Activated CD8-positive, alpha-beta memory T cell treated with anti-CD3 and anti-CD28 coated beads, Interleukin-2, amount 10 ng/mL, durations not matched to agents 7 days and 5 days (primary cell): ENCODE measurements at places on chromosomes 13 and 19. TPM values are rescaled to one million over a fixed set of nuclear protein-coding genes. Genes with fewer than 3 reads are reported as not detected.

GRCh38 chr19:46935066-46935663 lies 74.4 kb downstream of the ARHGAP35 start:
- DNase-seq = no peak

- DNase-seq = no peak
Observed at GRCh38 chr19:12794971-12795381, 3.7 kb downstream of the JUNB start.

- DNase-seq = no peak
Observed at GRCh38 chr13:50303963-50304721, 288.9 kb downstream of the KCNRG start.

DNA sequence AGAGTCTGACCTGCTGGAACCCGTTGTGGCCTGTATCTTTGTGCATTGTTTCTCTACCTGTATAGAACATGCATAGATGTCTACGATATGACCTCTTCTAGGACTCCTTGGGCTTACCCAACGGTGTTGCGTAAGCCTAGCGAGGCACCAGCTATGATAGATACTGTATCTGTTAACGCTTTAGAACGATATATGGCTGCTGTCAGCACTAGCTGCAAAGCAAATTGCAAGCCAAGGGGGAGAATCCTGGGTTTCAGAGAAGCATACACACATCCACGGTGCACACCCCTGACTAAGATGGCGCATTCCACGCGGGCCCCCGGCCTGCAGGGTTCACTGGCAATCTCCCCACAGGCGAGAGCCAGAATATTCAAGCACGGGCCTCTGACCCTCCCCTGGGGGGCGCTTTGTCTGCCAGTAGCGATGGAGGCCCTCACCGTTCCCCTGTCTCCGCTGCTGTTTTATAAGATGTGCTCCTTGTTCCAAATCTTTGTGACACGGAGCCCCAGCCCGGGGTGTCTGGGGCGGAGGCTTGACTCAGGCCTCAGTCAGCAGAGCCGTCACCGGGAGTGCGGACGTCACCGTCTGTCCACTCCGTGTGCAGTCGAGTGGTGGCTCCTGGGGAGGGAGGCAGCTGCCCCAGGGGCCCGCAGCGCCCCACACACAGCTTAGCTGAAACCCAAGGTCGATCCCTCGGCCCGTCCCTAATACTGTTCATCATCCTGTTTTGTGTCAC lies 12.9 kb upstream of the RPS15 start:
- no peak for DNase-seq

- DNase-seq = peak; percentile 9
Observed at GRCh38 chr19:6033744-6034264, 55.9 kb upstream of the RANBP3 start.

GRCh38 chr19:46493236-46494145 lies 2.2 kb downstream of the PNMA8B start:
- no peak for DNase-seq

The CLEC17A gene
- not detected for total RNA-seq

The ADGRE1 gene
- 0.44 TPM for total RNA-seq

DNA sequence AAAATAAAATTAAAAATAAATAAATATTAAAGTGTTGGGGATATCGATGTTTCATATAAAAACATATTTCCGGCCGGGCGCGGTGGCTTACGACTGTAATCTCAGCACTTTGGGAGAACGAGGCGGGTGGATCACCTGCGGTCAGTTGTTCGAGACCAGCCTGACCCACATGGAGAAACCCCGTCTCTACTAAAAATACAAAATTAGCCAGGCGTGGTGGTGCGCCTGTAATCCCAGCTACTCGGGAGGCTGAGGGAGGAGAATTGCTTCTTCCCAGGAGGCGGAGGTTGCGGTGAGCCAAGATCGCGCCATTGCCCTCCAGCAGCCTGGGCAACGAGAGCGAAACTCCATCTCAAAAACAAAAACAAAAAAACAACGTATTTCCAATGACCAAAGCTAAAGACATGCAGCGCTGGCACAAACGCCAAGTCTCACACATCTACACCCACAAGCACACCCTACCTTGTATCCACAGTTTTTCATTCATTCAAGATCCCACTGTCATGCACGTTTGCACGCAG lies 907 bp downstream of the ZNF569 start:
- no peak for DNase-seq

DNA sequence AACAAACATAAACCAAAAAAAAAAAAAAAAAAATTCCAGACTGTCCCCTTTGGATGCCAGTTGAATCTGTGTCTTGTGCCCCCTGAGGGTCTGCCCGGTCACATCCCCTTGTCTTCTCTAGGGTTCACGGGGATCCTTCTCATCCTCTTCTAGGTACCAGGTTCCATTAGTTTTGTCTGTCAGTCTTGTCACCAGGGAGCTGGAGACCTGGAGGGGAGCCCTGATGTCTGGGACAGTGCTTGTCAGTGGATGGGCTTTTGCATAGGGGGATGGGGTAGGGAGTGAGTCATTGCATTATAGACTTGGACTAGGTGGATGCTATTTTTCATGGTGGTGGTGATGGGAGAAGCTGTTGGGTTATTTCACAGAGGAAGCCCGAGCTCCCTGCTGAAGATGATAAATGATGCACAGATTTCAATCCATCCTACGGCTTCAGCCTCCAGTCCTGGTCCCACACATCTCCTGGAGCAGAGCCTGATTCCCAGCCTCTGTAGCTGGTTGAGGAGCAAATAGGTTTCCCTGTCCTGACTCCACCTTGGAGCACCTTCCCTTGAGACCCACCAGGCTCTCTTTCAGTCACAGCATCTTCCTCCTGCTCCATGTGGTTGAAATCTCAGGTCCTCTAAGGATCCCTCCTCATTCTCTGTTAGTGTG lies 26.0 kb downstream of the WTIP start:
- no peak for DNase-seq

The TPTE2 gene
- total RNA-seq = not detected

DNA sequence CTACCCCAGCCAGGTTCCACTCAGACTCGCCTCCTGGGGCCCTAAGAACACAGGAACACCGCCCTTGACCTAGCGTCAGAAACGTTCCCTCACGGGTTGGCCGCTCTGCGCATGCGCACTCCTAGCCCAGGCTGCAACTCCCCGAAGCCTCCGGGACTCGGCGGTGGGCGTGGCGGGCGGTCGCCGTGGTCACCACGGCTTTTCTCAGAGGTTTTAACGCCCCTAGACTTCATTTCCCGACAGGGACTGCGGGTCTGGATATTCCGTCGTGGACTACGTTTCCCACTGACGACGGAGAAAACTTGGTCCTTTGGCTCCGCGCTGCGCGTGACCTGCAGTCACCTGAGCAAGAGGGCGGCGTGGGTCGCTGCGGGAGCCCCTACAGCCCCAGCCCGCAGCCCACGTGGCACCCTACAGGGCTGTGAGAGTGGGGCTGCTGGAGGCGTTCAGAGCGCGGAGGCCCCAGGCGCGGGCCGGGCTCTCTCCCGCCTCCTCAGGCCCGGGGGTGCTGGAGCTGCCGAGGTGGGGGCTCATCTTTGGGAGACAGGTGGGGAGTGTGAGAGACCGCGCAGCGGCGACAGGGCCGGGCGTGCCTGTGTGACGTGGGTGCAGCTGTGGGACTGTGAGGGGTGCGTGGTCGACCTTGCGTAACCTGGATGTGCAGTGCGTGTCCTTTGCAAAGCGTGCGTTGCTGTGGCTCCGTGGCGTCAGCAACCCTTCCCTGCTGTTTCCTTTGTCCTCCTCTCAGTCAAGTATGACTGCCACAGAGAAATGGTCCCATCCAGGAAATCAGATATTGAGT lies 38.0 kb upstream of the ZNF573 start:
- peak; percentile 44 for DNase-seq

DNA sequence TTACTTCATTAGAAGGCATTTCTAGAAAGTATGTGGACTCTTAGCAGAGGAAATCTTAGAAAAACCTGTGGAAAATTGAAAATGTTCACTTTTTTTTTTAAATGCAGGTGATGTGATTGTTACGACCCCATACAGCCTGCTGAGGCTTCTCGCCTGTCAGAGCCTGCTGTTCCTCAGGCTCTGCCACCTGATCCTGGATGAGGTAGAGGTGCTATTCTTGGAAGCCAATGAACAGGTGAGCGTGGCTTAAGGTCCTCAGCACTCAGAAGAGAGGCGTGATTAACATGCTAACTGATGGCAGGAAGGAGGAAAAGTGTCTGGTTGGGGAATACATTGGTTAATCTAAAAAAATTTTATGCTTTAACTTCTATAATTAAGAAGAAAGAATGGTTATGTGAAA lies 71.4 kb downstream of the SLC7A9 start:
- no peak for DNase-seq

GRCh38 chr13:44393391-44393790 lies 19.8 kb downstream of the SERP2 start:
- no peak for DNase-seq

DNA sequence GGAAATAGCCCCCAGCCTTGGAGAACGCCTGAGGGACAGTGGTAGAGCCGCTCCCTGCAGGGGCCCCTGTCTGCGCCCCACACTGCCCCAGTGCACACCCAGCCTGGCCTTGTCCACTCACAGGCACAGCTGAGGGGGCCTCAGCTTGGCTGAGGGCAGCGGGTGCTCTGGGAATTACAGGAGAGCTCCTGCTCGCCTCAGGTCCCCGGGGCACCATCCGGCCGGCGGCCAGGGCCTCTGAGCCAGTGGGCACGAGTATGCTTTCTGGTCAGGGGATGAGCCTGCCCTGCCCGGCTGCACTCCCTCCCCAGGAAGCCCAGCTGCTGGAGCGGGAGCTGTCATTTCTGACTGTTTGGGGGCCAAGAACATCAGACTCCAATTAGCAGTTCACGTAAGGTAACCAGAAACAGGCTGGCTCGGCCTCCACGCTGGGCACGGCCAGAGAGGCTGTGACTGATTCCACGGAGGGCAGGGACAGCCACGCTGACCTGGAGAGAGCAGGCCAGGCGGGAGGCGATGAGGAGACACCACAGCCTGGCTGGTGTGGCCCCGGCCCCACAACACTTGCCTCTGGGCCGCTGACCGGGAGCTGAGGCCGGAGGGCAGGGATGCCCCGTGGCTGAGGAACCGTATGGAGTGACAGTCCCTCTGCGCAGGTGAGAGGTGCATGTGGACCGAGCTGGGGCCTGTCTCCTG lies 15.4 kb downstream of the CEBPG start:
- DNase-seq = no peak

GRCh38 chr13:49701491-49701890 lies 10.2 kb upstream of the EBPL start:
- DNase-seq = no peak

- no peak for DNase-seq
Observed at GRCh38 chr13:30257468-30258099, 49.8 kb downstream of the KATNAL1 start.

- DNase-seq = no peak
Observed at GRCh38 chr19:45595814-45596213, 6.2 kb downstream of the GPR4 start.

The IZUMO4 gene
- total RNA-seq = 7.2 TPM

The KCNN1 gene
- not detected for total RNA-seq

The ZNF784 gene
- total RNA-seq = 5.1 TPM

The OR7D2 gene
- total RNA-seq = not detected

GRCh38 chr19:14337510-14337909 lies 43.7 kb upstream of the ADGRE5 start:
- peak; percentile 48 for DNase-seq

- DNase-seq = no peak
Observed at GRCh38 chr13:82571653-82572052, 1310.6 kb downstream of the SLITRK1 start.

- no peak for DNase-seq
Observed at GRCh38 chr19:47109177-47109540, 4.4 kb downstream of the ZC3H4 start.

GRCh38 chr19:38773469-38774177 lies at the start of gene LGALS7:
LGALS7 (minus strand) TSS chr19:38773517; CDS start chr19:38773492, 25 bp downstream.
- DNase-seq = no peak
